Foreskin keratinocyte (primary cell): ENCODE measurements at places on chromosomes 11 and 22. TPM values are rescaled to one million over a fixed set of nuclear protein-coding genes. Genes with fewer than 3 reads are reported as not detected.

- peak; percentile 61 for DNase-seq
Measured at GRCh38 chr11:28657378-28658030, 549.3 kb downstream of the METTL15 start.

- DNase-seq: no peak
Measured at GRCh38 chr11:74012074-74012809, 3.4 kb upstream of the UCP3 start.

GRCh38 chr11:120894202-120894985 lies 129.5 kb upstream of the TBCEL start:
- no peak for DNase-seq

SOX10 gene
- total RNA-seq: 0.14 TPM in 1 of 2 replicates, not detected in the other

DNA sequence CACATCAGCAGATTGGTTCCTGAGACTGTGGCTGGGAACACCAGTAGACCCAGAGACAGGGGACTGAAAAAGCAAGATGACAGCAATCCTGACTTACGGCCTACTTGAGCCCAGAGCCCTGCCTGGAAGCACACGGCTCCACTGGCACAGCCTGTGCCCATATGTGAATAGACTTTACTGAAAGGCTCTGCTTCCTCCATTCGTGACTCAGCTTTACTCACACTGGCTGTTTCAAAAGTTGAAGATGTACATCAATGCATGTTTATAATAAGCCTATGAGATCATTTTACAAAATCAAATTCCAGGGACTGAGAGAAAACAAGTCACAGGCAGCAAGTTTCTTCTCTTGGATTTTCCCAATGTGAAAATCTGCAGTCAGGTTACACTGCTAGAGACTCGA lies 134.6 kb upstream of the TEAD1 start:
- DNase-seq: peak; percentile 92

IFITM10 gene
- 0.04 and 0.14 TPM in 2 replicates for total RNA-seq

HTATIP2 gene
- 24.2 and 26.7 TPM in 2 replicates for total RNA-seq

DNA sequence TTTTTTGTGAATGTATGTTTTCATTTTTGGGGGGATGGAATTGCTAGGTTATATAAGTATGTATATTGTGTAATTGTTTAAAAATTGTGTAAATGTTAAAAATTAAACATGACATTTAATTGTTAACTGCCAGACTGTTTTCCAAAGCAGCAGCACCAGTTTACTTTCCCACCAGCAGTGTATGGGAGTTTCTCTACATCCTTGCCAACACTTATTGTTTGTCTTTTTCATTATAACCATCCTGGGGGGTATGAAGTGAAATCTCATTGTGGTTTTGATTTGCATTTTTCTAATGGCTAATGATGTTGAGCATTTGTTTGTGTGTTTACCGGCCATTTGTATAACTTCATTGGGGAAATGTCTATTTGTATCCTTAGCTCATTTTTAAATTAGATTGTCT lies 31.7 kb upstream of the RRAS2 start:
- no peak for DNase-seq

GRCh38 chr11:22349491-22349890 lies 11.3 kb downstream of the SLC17A6 start:
- DNase-seq: no peak

AIFM3 gene
- total RNA-seq: 0.78 and 1.5 TPM in 2 replicates

OAF gene
- 17.3 and 20.0 TPM in 2 replicates for total RNA-seq

DNA sequence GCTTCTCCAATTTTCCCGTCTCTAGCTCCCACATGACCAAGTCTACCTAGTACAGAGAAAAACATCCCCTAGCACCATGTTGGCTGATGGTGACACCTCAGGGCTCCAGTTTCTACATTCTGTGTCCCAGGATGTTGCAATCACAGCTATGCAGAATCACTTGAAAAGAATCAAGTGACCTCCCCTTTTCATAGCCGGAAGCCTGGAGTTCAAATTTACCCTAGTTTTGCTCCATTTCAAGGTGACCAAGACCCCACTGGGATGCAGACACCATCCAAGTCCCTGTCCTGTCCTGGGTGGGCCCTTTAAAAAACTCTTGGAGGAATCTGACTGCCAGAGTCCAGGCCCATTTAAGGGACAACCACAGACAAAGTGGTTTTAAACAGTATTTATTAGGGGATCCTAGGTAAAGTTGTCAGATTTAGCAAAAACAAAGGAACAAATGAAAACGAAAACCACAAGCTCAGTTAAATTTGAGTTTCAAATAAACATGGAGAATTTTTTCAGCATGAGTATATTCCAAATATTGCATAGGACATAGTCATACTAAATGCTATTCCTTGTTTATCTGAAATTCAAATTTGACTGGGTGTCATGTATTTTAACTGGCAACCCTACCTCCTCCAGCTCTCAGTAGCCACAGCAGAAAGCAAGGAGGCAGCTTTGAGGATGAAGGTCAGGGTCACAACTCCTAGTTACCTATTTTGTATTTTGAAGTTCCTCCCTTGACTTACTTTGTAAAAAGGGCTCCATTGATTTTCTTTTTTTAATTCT lies 52.4 kb downstream of the MIAT start:
- DNase-seq: no peak

DNA sequence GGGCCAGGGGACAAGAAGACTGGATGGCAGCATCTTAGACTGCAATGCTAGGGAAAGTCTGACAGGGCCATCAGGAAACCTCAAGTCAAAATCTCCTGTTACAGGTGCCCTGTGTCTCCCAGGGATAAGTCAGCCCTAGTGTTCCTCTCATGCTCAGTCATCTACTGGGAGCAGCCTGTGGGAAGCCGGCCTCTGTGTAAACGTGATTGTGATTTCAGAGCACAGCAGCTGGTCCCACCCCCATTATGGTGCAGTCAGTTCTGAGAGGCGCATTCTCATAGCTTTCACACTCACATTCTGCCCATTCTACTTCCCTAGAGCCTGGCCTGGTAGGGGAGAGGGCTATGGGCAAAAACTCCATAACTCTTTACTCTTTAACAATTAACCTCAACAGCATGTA lies 7.2 kb upstream of the SLN start:
- DNase-seq: no peak

- DNase-seq: no peak
Measured at GRCh38 chr11:45398325-45398724, 112.2 kb upstream of the SYT13 start.

- DNase-seq: no peak
Measured at GRCh38 chr11:35066030-35066429, 72.9 kb upstream of the CD44 start.

- DNase-seq: no peak
Measured at GRCh38 chr11:61861634-61862033, 29.7 kb downstream of the FADS3 start.

OR51E2 gene
- not detected in 2 replicates for total RNA-seq

GRCh38 chr11:23509023-23509422 lies 648.7 kb upstream of the CCDC179 start:
- DNase-seq: peak; percentile 92

OR8A1 gene
- not detected in 2 replicates for total RNA-seq

GRCh38 chr11:36034551-36035331 lies 90.9 kb downstream of the LDLRAD3 start:
- peak; percentile 50 for DNase-seq

GRCh38 chr11:75208446-75208845 lies 32.1 kb upstream of the TPBGL start:
- no peak for DNase-seq

APOA5 gene
- total RNA-seq: not detected in 2 replicates

DNA sequence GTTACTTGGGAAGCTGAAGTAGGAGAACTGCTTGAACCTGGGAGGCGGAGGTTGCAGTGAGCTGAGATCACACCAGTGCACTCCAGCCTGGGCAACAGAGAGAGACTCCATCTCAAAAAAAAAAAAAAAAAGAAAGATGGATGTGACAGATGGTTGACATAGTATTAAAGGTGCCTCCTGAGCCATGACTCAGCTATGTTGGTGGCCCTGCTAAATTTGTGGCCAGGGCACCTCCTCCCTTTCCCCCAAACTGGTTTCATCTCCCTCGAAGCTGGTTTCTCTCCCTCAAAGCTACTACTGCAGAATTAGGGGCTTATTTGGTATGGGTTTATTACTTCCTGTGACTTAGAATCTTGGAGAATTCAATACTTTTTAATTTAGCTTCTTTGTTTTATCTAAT lies 31.5 kb downstream of the SDHD start:
- no peak for DNase-seq

GRCh38 chr22:23688121-23688520 lies 2.7 kb upstream of the RGL4 start:
- no peak for DNase-seq

- no peak for DNase-seq
Measured at GRCh38 chr11:88115828-88116755, 59.2 kb downstream of the RAB38 start.

SLC22A6 gene
- not detected in 2 replicates for total RNA-seq

REXO2 gene
- total RNA-seq: 174 and 177 TPM in 2 replicates
